Glutamatergic neuron (in vitro differentiated cells): ENCODE measurements at places on chromosomes 4 and X.

GRCh38 chr4:8648296-8648695 is 55.7 kb downstream of the CPZ start:
- DNase-seq, result no peak

GRCh38 chrX:44580466-44580865 is 37.8 kb upstream of the FUNDC1 start:
- DNase-seq, result no peak

DNA sequence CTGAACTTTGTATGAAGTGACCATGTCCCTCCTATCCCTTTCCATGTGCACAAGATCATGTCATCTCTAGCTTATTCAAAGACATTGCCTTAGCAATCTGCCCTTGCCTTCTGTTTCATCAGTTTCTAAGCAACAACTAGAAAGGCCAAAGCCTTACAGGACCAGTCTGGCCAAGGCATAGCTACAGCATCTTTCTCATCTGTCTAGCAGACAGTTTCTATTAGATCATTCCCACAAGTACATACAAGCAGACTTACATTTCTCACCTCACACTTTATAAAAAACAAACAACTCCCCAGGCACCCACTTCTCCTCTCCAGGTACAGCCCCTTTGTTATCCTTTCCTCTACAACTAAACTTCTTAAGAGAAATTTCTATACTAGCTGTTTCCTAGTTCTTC is 188.7 kb upstream of the AADAT start:
- no peak for DNase-seq

DNA sequence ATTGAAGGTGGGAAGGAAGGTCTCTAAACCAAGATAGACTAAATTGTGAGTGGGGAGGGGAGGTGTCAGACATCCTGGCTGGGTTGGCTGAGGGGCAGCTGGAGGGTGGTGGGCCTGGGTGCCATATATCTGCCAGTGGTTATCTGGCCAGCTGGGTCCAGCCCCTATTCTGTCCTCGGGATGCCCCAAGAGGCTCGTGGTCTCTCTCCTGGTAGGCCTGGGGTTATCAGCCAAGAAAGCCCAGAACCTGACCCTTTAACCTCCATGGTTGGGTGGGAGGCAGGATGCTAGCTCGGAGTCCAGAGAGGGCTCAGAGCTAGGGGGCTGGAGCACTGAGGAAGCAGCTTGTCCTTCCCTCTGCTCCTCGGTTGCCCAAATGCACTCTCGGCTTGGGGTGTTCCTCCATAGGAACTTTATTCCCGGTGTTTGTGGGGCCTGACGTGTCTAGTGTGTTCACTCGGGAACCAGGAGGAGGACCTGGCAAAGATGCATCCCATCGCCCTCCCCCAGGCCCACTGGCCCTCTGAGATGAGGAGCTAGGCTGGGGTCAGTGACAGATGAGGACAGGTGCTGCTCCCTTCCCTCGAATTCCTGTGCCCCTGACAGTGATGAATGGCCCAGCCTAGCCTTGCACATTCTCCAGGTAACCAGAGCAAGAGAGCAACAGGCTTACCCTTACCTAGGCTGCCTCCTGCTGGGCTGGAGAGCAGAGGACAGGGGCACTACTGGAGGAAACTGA is 5.2 kb upstream of the EFNB1 start:
- no peak for DNase-seq

DNA sequence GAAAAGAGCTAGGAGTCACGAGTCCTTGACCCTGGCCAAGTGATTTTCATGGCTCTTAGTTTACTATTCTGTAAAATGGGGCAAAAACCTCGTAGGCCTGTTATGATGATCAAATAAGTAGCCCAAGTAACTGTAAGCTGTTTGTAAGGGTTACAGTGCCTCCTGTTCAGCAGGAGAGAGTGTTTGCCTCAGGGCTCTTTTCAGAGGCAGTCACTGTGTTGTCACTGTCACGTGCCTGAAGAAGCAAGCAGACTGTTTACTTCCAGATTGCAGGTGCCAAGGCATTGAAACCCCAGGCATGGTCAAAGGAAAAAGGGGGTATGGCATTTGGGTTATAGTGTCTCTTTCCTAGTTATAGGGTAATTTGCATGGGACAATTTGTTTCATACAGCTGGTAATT is 4.5 kb downstream of the RAB39B start:
- DNase-seq, result no peak

GRCh38 chrX:31545191-31545590 is 473.4 kb upstream of the FTHL17 start:
- DNase-seq, result no peak

DNA sequence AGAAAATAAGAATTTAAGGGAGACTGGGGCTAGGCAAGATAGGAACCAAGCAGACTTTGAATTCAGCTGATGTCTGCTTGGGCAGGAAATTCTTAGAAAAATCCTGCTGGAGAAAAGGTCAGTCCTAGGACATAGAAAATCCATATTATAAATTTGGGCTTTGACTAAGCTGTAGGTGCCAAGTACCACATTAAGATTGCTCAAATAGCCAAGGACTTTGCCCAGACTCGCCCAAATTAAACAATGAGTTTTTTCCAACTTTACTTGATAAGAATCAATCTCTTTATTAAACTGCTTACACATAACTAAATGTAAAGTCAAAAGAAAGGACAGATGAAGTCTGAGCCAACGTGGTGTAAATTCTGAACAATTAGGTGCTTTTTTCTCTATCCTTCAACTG is 95.4 kb downstream of the FUNDC1 start:
- no peak for DNase-seq

GRCh38 chr4:95660719-95661118 is 111.9 kb upstream of the UNC5C start:
- DNase-seq, result no peak

DNA sequence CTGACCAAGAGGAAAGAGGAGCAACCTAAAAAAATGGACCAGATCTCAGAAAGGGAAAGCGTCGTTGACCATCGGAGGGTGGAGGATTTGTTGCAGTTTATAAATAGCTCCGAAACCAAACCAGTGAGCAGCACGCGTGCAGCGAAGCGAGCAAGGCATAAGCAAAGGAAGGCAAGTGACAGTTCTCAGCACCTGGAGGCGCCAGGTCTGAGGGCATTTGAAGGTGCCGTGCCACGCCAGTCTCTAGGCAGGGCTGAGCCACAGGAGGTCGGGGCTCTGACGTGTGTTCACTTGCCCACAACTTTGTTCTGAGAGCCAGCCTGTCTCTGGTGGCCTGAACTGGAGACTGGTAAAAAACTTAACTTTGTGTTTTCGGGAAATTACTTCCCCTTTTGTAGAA is 59.7 kb downstream of the TNIP2 start:
- no peak for DNase-seq

DNA sequence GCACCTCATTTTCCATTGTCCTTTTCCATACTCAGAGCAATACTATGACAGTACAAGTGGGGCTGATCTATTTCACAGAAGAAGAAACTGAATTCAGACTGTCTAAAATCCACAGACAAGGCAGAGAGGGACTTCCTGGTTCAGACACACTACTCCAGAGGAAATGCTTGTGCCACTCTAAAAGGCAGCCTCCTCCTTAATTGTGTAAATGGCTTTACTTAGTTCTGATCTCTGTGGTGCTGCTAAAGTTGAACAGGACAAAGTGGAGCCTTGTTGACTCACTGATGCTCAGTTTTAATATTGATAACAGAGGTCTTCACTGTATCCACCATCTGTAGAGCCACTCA is 122.4 kb downstream of the KIT start:
- no peak for DNase-seq

- no peak for DNase-seq
Measured at GRCh38 chr4:88747351-88747750, 49.7 kb upstream of the NAP1L5 start.

- no peak for DNase-seq
Measured at GRCh38 chr4:148286012-148286411, 156.2 kb downstream of the NR3C2 start.

- DNase-seq, result no peak
Measured at GRCh38 chrX:40966213-40966820, 118.9 kb upstream of the USP9X start.

DNA sequence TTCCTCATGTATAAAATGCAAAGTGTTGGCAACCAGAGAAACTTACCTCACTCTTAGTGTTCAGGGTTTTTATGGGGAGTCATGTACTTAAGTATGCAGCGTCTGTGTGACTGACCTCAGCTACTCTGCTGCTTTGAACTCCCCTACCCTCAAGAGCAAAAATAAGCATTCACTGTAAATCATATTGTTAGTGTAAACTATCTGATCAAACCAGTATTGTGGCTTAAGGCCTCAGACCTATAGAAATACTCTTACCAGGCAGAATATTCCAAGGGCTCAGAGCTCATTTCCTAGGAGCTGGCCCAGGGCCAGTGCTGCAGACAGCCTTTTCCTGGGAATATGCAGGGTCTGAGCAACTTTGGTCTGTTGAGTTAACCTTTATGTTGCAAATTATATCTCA is 453.1 kb downstream of the CCSER1 start:
- DNase-seq, result no peak
